ENCODE measurements at places on chromosomes 12 and 14.

GRCh38 chr12:9724023-9724422 lies 8.9 kb downstream of the CLECL1 start:
- no peak for DNase-seq

GRCh38 chr12:59014885-59015284 lies 94.6 kb upstream of the LRIG3 start:
- no peak for DNase-seq

DNA sequence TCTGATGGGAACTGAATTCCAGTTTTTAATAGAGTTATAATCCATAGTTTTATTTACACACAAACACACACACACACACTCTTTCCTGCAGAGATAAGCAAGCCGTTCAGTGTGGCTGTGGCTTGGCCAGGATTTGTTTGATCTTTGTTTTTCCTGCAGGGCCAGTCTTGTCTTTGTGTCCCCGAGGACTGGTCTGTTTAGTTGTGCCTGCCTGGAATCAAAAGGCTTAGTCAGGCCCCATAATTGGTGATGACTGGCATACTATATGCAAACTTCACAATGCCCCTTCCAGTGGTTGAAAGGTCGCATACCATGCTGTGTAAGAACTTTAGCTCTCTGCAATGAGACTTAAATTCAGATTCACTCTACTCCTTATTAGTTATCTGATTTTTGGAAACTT lies 26.0 kb downstream of the WBP11 start:
- DNase-seq, result no peak

- no peak for DNase-seq
These were observed 311.1 kb upstream of the FKBP4 start for GRCh38 chr12:2483713-2484112.

GRCh38 chr12:26519462-26519861 lies 313.5 kb downstream of the ITPR2 start:
- DNase-seq, result no peak

- DNase-seq, result no peak
These were observed 47.3 kb upstream of the PAWR start for GRCh38 chr12:79737875-79738718.

GRCh38 chr12:18752280-18752920 lies 14.5 kb downstream of the CAPZA3 start:
- DNase-seq, result no peak

- no peak for DNase-seq
These were observed 353.4 kb downstream of the KCNH5 start for GRCh38 chr14:62691647-62692489.
